ENCODE measurements at places on chromosomes 7 and 10. TPM values are rescaled to one million over a fixed set of nuclear protein-coding genes. Genes with fewer than 3 reads are reported as not detected.

TMEM213 gene
- polyA plus RNA-seq = not detected

PVRIG gene
- polyA plus RNA-seq = 0.07 TPM

GRCh38 chr7:105602325-105603305 lies 21.3 kb upstream of the EFCAB10 start:
- no peak for DNase-seq

GRCh38 chr7:145036604-145037405 lies 201.0 kb upstream of the TPK1 start:
- peak; percentile 34 for DNase-seq

- no peak for DNase-seq
Measured at GRCh38 chr10:17709492-17709891, 42.5 kb upstream of the TMEM236 start.
